ENCODE measurements at places on chromosomes 1 and 21.

DNA sequence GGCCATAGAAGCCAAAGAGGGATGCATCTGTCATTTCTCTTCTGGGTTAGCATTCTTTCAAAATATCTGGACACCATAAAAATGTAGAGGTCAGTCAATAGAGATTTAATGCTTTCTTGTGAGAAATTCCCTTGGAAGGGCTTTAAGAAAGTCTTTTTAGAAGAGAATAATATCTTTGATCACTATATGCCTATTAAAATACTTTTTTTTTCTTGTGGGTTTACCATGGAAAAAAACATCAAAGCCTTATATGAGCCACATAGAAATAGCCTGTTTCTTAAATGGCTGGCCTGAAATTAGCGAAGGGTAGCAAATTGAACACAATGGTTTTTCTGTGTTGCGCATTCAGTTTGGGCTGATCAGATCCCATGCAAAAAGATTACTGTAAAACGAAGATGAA is 36.8 kb downstream of the BACE2 start:
- no peak for DNase-seq

GRCh38 chr1:94940738-94941137 is 13.8 kb upstream of the CNN3 start:
- DNase-seq, result no peak

DNA sequence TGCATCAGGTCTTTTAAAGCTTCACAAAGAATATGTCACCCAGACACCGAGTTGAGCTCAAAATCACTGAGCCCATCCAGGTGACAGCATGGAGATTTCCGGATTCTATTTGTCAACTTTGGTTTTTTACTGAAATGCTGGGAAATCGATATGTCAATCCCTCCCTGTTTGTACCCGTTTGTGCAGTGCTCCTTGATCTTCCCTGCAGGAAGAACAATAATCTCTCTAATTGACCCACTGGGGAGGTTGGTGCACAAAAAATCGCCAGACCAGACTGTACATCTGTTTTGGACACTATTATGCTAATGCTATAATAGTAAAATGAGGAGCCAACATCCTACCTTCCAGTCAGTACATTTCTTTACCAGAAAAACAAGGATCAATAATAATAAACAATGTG is 1.8 kb downstream of the BARHL2 start:
- no peak for DNase-seq

DNA sequence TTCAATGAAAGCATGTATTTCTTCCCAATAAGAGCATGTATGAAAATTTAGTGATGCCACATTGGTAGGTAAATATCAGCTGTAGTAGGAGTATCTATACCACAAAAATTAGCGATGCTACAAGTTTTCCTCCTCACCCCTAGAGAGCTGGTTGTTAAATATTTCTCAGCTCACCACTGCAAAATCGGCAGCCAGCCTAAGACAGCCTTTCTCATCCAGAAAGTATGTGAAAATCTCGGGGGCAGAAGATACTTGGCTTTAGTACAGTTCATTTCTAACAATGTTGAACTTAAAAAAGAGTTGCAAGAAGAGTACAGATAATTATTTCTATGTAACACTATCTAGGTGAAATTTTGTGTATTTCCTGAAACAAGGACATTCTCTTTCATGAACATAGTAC is 235.4 kb downstream of the TPR start:
- no peak for DNase-seq

DNA sequence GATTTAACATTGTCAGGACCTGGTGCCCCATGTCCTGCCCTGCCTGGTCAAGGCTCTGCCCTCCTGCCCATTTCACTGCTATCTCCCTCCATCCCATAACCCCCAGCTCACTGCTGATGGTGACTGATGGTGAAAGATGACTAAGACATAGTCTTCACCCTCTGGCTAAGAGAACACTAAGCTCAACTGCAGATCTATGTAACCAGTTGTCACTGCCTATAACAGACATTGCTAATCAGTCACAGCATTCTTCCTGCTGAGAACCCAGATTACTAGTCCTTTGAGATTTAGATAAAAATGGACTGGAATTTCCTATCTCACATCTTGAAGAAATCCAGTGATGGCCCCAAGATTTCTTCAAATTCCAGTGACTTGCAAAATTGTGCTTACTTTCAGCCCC is 8.0 kb upstream of the ZNF362 start:
- DNase-seq, result no peak

DNA sequence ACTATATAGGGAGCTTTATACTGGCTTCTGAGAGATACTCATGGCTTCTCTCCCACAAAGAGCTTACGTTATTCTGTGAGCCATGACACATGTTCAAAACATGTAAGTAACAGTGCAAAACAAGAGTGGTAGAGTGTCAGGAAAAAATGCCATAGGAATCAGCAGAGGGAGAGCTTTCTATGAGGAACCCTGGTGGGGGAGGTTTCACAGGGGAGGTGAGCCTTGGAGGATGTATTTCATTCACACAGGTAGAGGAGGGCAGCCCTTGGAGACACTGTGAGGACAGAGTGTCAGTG is 72.7 kb upstream of the LYST start:
- DNase-seq, result no peak

- no peak for DNase-seq
Observed at GRCh38 chr1:52348704-52349300, 17.2 kb downstream of the CC2D1B start.

- no peak for DNase-seq
Observed at GRCh38 chr1:232793944-232794343, 11.3 kb upstream of the MAP10 start.

DNA sequence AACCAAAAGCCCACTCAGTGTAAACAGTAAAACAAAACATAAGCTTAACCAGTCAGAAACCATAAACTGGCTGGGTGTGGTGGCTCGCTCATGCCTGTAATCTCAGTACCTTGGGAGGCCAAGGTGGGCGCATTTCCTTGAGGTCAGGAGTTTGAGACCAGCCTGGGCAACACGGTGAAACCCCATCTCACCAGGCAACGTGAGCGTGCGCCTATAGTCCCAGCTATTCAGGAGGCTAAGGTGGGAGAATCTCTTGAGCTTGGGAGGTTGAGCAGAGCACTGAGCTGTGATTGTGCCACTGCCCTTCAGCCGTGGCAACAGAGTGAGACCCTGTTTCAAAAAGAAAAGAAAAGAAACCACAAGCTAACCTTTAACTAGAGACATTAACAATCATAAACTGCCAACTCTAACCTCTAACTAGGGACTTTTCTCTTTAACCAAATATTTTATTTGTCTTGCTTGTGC is 13.1 kb upstream of the PRRC2C start:
- no peak for DNase-seq

GRCh38 chr21:41741253-41742072 is 25.4 kb downstream of the RIPK4 start:
- DNase-seq, result no peak

DNA sequence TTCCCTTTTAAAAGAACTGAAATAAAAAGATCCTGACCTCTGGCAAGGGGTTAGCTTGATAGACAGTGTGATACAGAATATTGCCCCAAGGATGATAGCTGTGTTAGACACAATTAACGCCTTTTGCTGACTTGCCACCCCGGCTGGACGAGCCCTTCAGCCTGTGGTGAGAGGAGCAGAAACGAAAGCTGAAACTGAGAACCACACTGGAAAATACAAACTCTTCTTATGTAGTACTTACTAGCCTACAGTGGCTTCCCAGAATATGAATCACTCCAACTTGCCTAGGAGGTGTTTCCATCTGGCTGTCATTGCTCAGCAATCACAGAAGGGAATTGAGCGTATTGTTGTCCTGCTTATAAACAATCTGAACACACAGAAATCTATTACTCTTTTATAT is 22.9 kb downstream of the SAMSN1 start:
- peak; percentile 34 for DNase-seq

GRCh38 chr1:117312453-117313138 is 54.7 kb upstream of the MAN1A2 start:
- DNase-seq, result no peak

GRCh38 chr1:60101516-60101915 is 27.9 kb upstream of the C1orf87 start:
- DNase-seq, result no peak

GRCh38 chr1:94928293-94928939 is 1.5 kb upstream of the CNN3 start:
- no peak for DNase-seq

DNA sequence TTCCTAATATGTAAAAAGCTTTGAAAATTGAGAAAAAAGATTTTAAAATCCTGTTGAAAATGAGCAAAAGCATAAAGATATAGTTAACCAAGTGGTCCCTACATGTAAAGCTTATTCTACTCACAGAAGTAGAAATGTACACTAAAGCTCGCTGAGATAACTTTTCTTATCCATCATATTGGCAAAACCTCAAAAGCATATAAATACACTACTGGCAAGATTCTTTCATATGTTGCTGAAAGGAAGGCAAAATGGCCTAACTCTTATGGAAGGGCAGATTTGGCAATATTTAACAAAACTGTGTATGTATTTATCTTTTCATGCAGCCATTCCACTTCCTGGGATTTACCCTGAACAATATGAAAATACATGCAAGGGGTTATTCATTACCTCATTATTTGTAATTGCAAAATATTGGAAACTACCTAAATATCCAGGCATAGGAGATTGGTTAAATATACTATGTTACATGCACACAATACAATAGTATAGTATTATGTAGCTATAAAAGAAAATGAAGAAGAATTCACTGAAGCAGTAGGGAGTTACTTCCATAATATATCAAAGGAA is 43.2 kb upstream of the LYPLAL1 start:
- DNase-seq, result no peak

- no peak for DNase-seq
Observed at GRCh38 chr1:229230893-229231753, 39.8 kb upstream of the RAB4A start.

DNA sequence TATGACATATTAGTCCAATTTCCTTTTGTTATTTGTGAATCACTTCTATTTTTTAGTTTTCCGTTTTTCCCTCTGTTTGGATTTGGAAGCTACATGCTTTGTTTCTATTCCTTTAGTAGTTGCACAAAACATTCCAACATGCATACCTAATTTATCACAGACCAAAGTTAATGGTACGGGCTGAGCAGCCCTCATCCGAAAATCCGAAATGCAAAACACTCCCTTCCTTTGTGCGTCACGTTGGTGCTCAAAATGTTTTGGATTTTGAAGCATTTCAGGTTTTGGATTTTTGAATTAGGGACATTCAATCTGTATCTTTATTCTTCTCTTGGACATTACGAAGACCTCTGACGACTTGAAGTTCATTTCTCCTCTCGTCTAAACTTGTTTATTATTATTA is 124.8 kb downstream of the PCNX2 start:
- no peak for DNase-seq

DNA sequence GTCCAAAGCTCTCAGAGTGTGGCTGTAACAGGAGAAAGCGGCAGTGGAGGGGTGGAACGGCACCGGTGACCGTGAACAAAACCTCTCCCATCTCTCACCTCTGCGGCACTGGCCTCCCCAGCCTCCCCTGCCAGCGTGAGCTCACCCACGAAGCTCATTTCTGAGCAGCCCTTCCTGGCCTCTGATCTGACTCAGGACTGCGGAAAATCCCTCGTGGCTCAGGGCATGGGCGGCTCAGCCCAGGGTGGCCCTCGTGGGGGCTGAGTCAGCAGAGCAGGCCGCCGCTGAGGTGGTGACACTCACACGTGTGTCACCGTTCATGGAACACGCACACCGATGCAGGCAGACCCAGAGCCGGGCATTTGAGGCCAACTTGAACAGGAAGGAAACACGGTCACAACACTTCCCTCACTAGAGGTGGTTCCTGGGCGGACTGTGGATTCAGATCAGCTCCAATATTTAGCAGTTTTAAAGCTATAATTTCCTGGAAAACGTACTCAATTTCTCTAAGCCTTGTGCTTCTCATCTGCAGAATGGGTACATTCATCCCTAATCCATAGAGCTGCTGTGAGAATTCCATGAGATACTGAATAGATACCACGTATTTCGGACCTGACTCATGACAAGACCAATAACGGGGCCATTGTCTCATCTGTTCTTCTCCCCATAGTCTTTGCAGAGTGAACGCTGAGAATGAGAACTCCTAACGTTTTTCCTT is 115.0 kb upstream of the TMPRSS2 start:
- DNase-seq, result no peak

GRCh38 chr1:14969006-14969405 is 184.5 kb upstream of the TMEM51 start:
- peak; percentile 9 for DNase-seq

GRCh38 chr1:223429821-223430220 is 36.6 kb downstream of the CCDC185 start:
- no peak for DNase-seq

- no peak for DNase-seq
Observed at GRCh38 chr21:43892334-43892733, 27.3 kb downstream of the AGPAT3 start.

DNA sequence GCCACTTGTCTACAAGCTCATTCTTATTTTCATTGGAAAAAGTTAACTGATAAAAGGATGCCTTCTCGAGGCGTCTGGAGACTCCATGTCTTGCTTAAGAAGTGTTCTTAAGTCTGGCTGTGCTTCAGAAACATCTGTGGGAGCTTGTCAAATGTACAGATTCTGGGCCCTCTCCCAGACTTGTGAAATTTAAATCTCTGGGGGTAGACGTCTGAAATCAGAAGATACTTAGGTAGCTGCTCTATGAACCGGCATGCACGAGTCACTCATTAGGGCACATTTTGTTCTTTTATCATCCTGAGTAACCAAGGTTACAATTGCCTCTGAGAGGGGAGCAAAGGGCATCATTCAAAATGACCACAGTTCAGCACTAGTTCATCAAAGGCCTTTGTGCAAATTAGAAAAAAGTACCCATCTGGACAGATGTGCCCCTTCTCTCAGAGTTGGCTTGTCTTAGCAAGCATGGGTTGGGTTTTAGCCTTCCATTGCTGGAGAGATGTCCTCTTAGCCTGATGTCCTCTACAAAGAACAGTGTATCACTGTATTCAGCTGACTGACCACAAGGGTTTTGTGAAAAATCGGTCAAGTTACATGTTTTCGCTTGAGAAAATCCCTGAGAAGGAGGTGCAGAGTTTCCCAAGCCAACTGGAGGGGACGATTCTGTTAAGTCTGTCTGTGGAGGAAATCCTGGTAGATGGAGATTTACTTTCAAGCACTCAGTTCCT is 156.9 kb downstream of the ASTN1 start:
- DNase-seq, result no peak
